Ovary (tissue), 10 donors: ENCODE measurements at places on chromosomes 16 and 17.

DNA sequence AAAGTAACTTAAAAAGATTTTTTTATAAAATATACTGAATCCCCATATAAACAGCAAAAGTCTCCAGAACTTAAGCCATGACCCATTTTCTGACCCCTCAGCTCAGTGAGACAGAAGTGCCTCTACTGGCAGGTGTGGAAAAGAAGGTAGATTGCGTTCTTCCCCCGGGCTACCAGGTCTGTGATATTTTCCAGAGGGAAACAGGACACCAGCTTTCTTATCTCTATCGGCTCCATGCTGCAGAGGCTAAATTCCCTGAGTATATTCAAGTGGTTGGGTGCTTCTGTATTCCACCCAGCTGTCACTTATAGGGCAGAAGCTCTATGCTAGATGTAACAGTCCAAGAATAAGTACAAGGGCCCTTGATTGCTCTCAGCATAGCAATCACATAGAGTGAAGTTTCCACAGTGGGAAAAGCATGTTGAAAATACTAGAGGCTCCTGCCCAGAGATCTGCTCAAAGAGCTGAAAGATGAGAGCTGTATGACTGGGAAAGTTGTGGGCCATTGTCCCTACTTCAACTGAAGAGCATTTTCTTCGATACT is 687.3 kb downstream of the CDH11 start:
- H3K36me3 ChIP-seq, result no peaks in the 10 kb centered on the region
- no peak for DNase-seq
- no peak overlapping the region for H3K4me3 ChIP-seq
- H3K4me1 ChIP-seq, result no peaks in the 10 kb centered on the region

GRCh38 chr17:10161386-10161785 is 37.0 kb downstream of the GAS7 start:
- H3K36me3 ChIP-seq, result no peaks in the 10 kb centered on the region
- H3K27ac ChIP-seq, result no peak overlapping the region
- no peaks in the 10 kb centered on the region for H3K27me3 ChIP-seq

DNA sequence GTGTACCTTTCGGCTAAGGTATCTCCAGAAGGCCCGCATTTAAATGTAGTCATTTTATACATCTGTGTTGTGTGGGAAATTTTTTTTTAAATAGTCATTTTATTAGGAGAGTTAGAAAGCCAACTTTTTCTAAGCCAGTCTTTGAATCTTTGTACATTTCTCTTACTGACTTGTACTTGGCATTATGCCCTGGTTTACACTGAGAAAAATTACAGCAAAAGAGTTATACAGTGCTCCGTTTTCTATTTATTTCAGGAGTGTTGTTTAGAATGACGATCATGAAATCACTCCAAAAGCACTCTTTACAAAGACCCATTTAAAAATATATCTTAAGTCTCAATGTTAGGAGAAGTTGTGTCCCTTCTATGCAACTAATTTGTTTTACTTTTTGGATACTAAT is 91.8 kb downstream of the CYB561 start:
- H3K27ac ChIP-seq, result no peak overlapping the region
- peaks cover 11% of the 10 kb centered on the region for H3K4me1 ChIP-seq
- no peaks in the 10 kb centered on the region for H3K27me3 ChIP-seq
- no peak overlapping the region for H3K4me3 ChIP-seq

DNA sequence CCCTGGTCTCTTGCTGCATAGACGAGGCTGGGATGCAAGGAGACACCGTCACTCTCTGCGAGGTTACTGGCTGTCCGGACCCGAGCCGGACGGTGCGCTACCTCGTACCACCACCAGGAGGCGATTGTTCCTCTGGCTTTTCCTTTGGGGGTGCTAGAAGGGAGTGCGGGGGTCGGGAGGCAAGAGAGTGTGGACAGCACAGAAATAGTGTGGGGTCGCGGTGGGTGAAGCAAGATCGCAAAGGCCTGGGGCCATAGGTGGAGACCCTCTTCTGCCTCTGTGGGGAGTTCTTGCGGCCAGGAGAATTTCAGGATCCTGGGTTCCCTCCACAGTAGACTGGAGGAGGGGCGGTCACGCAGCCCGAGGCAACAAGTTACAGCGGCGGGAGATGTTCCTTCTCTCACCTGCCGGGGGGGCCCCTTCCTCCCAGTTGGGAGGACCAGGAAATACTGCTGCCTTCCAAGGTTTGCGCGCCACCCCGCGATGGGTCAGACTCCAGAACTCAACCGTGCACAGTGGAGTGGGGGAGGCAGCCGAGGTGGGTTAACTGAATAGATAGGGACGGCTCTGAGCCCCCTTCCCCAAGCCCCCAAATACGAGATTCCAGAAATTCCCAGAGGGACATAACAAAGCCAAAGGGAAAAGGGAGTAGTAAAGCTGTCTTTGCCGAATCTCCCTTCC is 6.9 kb downstream of the PHOSPHO1 start:
- no peak overlapping the region for H3K27ac ChIP-seq
- peaks cover 2% of the 10 kb centered on the region for H3K27me3 ChIP-seq
- peaks cover 3% of the 10 kb centered on the region for H3K4me1 ChIP-seq

- H3K36me3 ChIP-seq, result no peaks in the 10 kb centered on the region
- H3K4me3 ChIP-seq, result no peak overlapping the region
- DNase-seq, result no peak
These were observed 21.0 kb upstream of the ITGAX start for GRCh38 chr16:31333686-31334649.

DNA sequence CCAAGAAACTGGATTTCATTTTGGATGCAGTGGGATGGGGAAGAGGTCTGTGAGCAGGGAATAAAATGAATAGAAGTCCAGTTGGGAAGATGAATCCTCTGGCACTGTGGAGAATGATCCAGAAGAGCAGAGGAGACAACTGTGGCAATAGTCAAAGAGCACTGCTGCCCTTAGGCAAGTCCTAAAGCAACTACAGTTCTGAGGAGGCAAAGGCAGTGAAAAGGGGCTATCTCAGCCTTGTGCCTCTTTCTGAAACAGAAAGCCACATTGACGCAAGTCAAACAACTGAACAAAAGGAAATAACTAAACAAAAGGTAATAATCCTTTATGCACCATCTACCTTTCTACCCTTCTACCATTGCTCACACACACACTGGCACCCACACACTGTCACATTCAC is 238.0 kb upstream of the AXIN2 start:
- H3K4me1 ChIP-seq, result peaks cover 2% of the 10 kb centered on the region
- no peak overlapping the region for H3K4me3 ChIP-seq
- no peak overlapping the region for H3K27ac ChIP-seq
- no peaks in the 10 kb centered on the region for H3K36me3 ChIP-seq
- no peak for DNase-seq
- no peaks in the 10 kb centered on the region for H3K27me3 ChIP-seq

GRCh38 chr17:32482568-32483320 is 4.0 kb upstream of the CDK5R1 start:
- no peak overlapping the region for H3K4me3 ChIP-seq
- no peak for DNase-seq
- peaks cover 9% of the 10 kb centered on the region for H3K4me1 ChIP-seq
- H3K27me3 ChIP-seq, result no peaks in the 10 kb centered on the region

GRCh38 chr16:6484935-6485334 is 847.7 kb upstream of the RBFOX1 start:
- no peak overlapping the region for H3K27ac ChIP-seq
- H3K36me3 ChIP-seq, result no peaks in the 10 kb centered on the region
- no peaks in the 10 kb centered on the region for H3K4me1 ChIP-seq
- H3K4me3 ChIP-seq, result no peak overlapping the region
- no peak for DNase-seq

GRCh38 chr16:9114112-9114511 is 22.7 kb downstream of the HAPSTR1 start:
- H3K4me1 ChIP-seq, result peaks cover 10% of the 10 kb centered on the region
- DNase-seq, result no peak
- H3K27ac ChIP-seq, result no peak overlapping the region
- H3K36me3 ChIP-seq, result no peaks in the 10 kb centered on the region
- no peaks in the 10 kb centered on the region for H3K27me3 ChIP-seq
- H3K4me3 ChIP-seq, result no peak overlapping the region

- H3K4me3 ChIP-seq, result no peak overlapping the region
- H3K4me1 ChIP-seq, result no peaks in the 10 kb centered on the region
- no peak for DNase-seq
- no peaks in the 10 kb centered on the region for H3K36me3 ChIP-seq
These were observed 90.9 kb downstream of the SDK2 start for GRCh38 chr17:73553311-73553710.

GRCh38 chr17:16275024-16275423 is 58.0 kb downstream of the PIGL start:
- H3K27me3 ChIP-seq, result no peaks in the 10 kb centered on the region
- no peaks in the 10 kb centered on the region for H3K36me3 ChIP-seq
- H3K4me3 ChIP-seq, result no peak overlapping the region
- no peak overlapping the region for H3K27ac ChIP-seq
- no peaks in the 10 kb centered on the region for H3K4me1 ChIP-seq

- DNase-seq, result no peak
- H3K27me3 ChIP-seq, result no peaks in the 10 kb centered on the region
- no peak overlapping the region for H3K27ac ChIP-seq
- H3K36me3 ChIP-seq, result no peaks in the 10 kb centered on the region
- H3K4me1 ChIP-seq, result no peaks in the 10 kb centered on the region
These were observed 33.7 kb downstream of the ENGASE start for GRCh38 chr17:79108232-79108850.

DNA sequence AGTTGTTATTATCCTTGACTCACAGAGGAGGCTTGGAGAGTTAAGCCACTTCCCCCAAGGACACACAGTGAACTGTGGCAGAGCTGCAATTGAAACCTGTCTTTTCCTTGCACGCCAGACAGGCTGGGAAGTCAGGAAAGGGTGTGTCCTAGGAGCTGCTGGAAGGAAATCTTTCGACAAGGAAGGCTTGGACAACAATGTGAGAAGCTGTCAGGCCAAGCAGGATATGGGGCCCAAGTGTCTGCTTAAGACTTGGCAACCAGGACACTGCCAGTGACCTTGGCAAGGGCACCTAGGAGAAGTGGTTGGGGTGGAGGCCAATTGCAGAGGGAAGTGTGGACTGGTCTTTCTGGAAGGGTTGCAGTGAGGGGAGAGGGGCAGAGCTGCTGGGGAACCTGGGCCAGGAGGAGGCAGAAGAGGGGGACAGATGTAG is 2.1 kb upstream of the CAMKK1 start:
- H3K4me1 ChIP-seq, result peaks cover 23% of the 10 kb centered on the region
- H3K27ac ChIP-seq, result peak overlapping the region; percentile 66
- H3K4me3 ChIP-seq, result no peak overlapping the region
- no peaks in the 10 kb centered on the region for H3K27me3 ChIP-seq
- DNase-seq, result no peak
- H3K36me3 ChIP-seq, result no peaks in the 10 kb centered on the region

GRCh38 chr17:70168977-70169708 is at the start of gene KCNJ2:
Gene KCNJ2, plus strand, starts transcription at chr17:70169532. Its CDS starts 5,508 bp downstream, at chr17:70175040.
- H3K4me1 ChIP-seq, result peaks cover 5% of the 10 kb centered on the region
- H3K4me3 ChIP-seq, result peak within 1 kb of the TSS; percentile 57

GRCh38 chr17:74839990-74840852 is 19.5 kb downstream of the GRIN2C start:
- no peak for DNase-seq
- H3K4me1 ChIP-seq, result peaks cover 9% of the 10 kb centered on the region
- H3K36me3 ChIP-seq, result no peaks in the 10 kb centered on the region
- peak overlapping the region; percentile 26 for H3K27ac ChIP-seq
- H3K4me3 ChIP-seq, result no peak overlapping the region
- H3K27me3 ChIP-seq, result no peaks in the 10 kb centered on the region
